ENCODE measurements at places on chromosomes 5 and 9.

DNA sequence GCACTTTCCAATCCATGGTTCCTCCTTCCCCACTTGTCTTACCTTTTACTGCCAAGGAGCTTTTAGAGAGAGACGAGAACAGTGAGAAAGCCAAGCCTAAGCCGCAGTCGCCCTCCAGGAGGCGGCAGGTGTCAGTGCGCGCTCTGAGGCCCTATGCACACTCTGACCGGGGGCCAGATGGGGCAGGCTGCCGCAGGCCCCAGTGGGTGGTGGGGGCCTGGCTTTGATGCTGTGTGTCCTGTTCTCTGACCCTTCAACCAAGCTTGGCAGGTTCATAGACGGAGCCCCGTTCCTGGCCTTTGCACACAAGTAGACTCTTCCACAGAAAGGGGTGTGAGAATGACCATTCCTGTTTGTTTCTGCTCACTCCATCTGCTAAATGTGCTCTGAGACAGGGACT is 77.3 kb downstream of the WNK2 start:
- DNase-seq = no peak

DNA sequence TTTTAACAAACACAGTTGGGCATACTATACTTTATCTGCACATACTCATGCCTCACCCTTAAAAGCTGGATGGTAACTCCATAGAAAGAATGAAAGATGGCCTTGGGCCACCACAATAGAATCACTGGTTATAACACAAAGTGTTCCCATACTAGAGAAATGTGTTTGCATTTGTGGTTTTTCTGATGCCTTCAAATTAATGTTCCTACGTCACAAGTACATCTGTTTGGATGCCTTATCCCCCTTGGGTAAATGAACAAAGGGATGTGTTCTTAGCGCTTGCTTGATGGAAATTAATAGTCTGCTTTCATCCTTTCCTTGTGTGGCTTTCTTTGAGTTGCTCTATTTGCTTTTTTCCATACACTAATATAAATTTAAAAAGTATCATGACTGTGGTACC is 291.1 kb upstream of the PDE4D start:
- DNase-seq = no peak

DNA sequence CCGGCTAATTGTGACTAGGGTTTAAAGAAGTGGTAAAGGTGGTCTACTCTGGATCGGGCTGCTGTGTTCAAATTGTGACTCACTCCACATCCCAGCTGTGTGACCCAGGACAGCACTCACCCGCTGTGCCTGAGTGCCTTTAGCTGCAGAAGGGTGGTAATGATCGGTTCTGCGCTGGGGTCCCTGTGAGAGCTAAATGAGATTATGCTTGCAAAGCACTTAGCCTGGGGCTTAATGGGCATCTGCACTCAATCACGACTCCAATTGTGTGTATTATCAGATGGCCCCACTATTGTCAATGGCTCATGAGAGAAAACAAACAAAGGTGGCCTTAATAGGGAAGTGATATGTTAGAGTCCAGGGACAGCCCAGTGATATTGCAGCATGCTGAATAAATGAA is 25.1 kb upstream of the TBC1D2 start:
- no peak for DNase-seq

- DNase-seq = no peak
These were observed 68.2 kb downstream of the PHF2 start for GRCh38 chr9:93644397-93645088.

- DNase-seq = no peak
These were observed 94.5 kb downstream of the EDIL3 start for GRCh38 chr5:84290161-84290560.

DNA sequence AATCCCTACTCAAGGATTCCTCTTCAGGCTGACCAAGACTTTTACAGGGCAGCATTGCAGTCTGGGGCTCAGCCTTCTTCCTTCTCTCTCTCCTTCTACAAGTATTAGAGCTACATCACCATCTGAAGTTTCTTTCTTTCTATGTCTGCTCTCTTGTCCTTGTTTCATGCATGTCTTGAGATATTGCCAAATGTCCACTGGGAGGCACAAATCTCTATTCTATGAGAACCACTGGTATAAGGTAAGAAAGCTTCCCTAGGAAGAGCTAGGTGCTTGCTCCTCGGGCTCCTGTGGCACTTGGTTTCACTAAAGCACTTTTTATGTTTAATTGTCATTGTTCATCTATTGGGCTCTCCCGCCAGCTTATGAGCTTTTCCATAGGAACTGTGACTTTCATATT is 289.2 kb upstream of the PCSK5 start:
- DNase-seq = no peak

DNA sequence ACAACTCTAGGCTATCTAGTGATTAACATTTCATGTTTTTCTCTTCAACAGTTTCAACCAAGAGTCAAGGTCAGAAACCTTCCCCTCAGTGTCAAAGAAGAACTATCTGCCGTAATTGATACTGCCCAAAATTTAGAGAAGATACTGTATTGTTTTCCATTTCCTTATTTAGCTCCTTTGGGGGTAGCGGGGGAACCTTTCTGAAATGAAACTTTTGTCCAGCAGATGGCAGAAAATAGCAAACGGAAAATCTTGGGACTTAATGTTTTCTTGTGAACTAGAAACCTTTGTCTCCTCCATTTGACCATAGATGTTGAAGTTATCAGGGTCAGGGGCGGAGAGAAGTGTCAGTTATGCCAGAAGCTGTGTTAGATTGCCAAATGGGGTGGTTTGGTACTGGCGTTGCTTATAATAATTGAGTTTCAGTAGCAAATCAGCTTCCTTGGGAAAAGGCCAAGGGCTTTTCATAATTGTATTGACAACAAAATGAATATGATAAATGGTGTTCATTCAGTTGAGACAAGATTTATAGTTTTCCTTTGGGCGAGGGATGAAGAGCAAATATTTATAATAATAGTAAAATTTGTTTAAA is 101.7 kb upstream of the TLX3 start:
- DNase-seq = no peak

DNA sequence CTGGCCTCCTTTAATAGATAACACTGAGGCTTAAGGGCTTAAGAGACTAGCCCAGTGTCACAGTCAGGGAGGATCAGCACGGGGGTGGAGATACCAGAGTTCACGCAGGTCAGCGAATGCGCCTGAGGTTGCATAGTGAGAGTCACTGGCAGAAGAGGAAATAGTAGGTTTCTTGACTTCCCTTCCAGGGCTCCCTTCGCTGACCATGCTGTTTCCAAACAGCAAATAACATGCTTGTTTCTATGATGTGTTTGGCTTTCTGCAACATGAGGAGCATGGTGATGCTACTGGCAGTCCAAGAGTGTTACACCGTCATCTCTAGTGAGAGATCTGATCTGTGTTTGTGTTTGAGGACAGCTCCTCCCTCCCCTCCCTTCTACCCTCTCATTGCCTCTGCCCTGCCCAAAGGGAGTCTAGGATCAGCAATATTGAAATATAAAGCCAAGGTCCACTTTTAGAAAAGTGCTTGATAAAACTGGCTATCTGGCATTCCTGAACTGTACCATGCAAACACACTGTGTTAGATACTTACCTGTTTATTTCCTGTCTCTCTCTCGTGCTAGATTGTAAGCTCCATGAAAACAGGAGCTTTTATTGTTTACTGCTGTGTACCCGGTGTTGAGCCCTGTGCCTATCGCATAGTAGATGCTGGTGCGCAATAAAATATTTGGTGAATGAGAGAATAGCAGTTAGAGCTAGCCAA is 12.3 kb downstream of the TLE4 start:
- DNase-seq = no peak

- DNase-seq = no peak
These were observed 603.0 kb downstream of the BNC2 start for GRCh38 chr9:16267281-16268066.

DNA sequence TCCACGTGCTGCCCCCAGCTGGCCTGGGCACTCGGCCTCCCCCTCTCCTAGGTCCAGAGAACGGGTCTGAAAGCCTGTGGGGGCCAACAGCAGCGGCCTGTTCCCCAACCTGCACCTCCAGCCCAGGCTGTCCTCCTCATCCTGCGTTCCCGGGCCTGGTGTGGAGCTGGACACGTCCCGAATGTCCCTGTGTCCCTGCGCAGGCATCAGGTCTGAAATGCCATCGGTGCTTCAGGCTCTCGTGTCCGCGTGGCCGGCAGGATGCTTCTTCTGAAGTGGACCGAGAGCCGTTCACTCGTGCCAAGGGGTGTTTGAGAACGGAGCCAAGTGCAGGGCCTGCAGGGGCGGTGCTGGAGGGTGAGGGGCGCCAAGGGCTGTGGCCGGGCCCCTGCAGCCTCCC is 24.7 kb upstream of the UBAC1 start:
- no peak for DNase-seq

DNA sequence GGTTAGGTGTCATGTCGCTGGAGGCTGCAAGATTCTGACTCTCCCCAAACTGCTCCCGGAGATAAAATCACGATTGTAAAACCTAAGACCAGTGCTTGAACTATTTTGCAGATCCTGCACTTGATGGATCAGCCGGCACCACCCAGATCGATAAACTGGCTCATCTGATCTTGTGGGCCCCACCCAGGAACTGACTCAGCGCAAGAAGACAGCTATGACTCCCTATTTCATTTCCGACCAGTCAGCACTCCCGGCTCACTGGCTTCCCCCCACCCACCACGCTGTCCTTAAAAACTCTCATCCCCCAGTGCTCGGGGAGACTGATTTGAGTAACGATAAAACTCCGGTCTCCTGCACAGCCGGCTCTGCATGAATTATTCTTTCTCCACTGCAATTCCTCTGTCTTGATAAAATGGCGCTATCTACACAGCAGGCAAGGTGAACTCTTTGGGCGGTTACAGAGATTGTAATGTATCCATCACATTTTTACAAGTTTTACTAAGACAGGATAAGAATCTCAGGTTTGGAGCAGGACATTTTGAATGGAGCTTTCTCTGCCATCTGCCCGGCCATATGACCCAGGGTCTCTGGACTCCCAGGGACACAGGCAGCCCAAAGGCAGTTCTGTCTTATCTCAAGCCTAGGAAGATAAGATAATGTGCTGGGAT is 10.6 kb upstream of the PPP1R26 start:
- no peak for DNase-seq

DNA sequence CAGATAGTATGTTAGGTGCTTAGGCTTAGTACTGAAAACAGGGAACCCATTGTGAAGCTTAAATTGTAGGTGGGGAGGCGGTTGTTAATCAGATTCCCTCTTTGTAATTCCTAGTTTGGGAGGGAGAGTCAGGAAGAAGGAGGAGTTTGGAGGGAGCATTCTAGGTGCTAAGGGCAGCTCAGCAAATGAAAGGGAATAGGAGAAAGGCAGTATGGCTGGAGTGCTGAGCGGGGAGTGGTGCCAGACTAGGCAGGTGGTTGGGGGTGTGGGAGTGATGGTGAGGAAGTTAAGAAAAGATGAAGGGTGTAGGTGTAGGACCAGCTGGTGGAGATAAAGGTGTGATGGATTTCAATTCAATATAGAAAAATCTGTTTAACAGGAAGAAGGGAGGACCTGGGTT is 11.1 kb upstream of the GARNL3 start:
- DNase-seq = no peak

DNA sequence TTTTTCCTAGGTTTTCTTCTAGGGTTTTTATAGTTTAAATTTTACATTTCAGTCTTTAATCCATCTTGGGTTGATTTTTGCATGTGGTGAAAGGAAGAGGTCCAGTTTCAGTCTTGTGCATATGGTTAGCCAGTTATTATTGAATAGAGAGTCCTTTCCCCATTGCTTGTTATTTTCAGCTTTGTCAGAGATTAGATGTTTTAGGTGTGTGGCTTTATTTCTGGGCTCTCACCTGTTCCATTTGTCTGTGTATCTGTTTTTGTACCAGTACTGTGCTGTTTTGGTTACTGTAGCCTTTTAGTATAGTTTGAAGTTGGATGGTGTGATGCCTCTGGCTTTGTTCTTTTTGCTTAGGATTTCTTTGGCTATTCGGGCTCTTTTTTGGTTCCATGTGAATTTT is 25.8 kb downstream of the NIPBL start:
- no peak for DNase-seq

- no peak for DNase-seq
These were observed 29.2 kb upstream of the IL31RA start for GRCh38 chr5:55821731-55822512.

GRCh38 chr9:132551556-132551955 is 30.9 kb upstream of the BARHL1 start:
- DNase-seq = no peak

DNA sequence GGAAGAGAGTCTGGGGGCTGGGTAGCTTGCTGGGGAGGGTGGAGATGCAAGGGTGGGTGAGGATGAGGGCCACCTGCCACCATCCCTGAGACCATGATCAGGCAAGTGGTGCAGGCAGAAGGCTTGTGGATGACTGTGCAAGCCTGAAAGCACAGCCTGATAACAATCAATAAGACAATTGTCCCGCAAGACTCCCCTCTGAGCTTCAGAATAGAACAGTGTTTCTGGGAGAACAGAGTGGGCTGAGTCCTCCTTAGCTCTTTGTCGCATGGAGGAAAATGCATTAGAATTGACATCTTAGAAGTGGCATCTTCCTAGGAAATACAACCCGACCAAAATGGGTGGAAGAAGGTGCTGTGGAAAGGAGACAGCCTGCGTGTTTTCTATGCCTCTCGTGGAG is 6.6 kb downstream of the GADD45G start:
- DNase-seq = no peak

- DNase-seq = no peak
These were observed 106.3 kb upstream of the IRX1 start for GRCh38 chr5:3489239-3489843.

- DNase-seq = no peak
These were observed 785.5 kb upstream of the EDIL3 start for GRCh38 chr5:85170183-85170582.
